Fibroblast of skin of left biceps (primary cell): ENCODE measurements at places on chromosomes 7 and 10.

- no peak for DNase-seq
These were observed 55.4 kb upstream of the IGFBP3 start for GRCh38 chr7:45976485-45976856.

DNA sequence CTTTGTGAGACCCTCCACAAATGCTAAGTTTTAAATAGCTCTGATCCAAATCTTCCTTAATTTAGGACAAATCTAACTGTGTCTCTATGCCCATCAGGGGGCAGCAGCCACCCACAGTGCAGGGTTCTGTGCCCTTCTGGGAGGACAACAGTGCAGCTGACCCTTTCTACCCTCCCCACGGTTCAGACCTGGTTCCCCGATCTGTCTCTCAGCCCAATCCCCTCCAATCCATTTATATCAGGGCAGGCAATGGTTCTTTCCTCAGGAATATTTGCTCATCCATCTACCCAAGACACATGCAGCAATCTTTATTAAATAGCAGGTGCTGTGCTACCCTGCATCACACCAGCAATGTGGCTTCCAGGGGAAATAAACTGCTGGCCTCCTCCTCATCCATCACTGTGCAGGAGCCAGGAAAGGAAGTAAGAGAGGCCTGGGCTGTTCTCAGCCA, 4.0 kb upstream of the RBM28 start:
- no peak for DNase-seq

DNA sequence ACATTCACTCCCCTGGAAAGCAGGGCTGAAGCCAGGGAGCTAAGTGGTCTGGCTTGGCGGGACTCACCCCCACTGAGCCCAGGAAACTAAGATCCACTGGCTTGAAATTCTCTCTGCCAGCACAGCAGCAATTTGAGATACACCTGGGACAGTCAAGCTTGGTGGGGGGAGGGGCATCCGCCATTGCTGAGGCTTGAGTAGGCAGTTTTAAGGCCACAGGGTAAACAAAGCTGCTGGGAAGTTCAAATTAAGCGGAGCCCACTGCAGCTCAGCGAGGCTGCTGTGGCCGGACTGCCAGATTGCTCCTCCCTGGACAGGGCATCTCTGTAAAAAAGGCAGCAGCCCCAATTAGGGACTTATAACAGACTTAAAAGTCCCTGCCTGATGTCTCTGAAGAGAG, 108.2 kb upstream of the FAM13C start:
- DNase-seq, result no peak

- no peak for DNase-seq
These were observed 2.2 kb downstream of the TRIL start for GRCh38 chr7:28955718-28956607.

- no peak for DNase-seq
These were observed 19.6 kb downstream of the SEMA3E start for GRCh38 chr7:83629117-83629880.

DNA sequence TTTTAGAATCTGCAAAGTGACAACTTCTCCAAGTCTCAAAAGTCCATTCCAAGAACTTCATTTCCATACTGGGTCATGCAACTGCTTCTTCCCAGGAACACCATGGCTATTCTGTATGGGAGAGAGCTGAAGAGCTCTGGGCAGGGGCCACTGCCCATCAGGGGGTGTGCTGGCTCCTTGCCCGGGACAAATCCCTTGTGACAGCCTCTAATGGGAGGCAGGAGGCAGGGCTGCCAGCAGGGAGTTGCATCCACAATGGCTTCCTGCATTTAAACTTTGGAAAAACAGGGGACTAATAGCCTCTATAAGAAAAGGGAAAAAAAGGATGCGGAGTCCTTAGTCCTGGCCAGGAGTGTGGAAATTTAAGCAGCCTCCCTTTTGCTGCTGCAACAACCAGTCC, 18.4 kb upstream of the FRMD4A start:
- no peak for DNase-seq

- no peak for DNase-seq
These were observed 173.6 kb upstream of the PRSS58 start for GRCh38 chr7:142431491-142431890.

- no peak for DNase-seq
These were observed 100.3 kb upstream of the C10orf90 start for GRCh38 chr10:126770809-126771208.

GRCh38 chr7:85392326-85392725, 205.5 kb upstream of the SEMA3D start:
- no peak for DNase-seq

DNA sequence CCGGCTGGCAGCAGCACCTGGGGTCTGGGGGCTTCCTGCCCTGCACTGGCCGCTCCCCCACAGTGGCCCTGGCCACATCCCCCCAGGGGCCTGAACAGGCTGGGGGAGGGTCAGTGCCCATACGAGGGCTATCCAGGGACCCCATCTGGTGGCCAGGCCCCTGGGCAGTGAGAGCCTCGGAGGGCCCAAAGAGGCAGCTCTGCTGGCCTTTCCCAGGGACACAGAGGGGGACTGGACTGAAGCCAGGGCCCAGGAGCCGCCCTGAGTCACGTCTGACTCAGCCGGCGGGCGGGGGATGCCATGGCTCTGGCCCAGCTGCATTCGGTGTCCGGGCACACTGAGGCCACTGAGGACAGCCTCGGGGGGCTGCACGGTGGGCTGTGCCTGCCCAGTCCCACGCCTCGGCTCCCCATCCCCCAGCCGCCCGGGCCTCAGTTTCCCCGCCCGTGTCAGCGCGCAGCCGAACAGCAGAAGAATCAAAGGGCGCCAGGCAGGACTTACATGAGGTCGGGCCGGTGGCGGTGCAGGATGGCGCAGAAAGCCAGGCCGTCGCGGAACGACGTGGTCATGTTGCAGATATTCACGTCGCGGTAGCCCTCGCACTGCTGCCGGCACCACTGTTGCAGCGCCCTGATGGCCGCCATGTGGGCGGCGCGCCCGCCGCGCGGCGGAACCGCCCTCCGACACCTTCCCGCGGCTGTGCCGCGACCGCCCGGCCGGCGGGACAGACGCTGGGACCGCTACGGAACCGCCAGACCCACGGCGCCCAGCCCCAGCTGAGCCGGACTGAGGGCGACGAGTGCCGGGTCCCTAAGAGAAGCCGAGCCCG, at the start of gene MICALL2:
MICALL2 (minus strand) TSS at position 788 of the 829 bp plus-strand sequence; CDS start at position 644, 144 bp downstream.
- DNase-seq, result peak; percentile 44

DNA sequence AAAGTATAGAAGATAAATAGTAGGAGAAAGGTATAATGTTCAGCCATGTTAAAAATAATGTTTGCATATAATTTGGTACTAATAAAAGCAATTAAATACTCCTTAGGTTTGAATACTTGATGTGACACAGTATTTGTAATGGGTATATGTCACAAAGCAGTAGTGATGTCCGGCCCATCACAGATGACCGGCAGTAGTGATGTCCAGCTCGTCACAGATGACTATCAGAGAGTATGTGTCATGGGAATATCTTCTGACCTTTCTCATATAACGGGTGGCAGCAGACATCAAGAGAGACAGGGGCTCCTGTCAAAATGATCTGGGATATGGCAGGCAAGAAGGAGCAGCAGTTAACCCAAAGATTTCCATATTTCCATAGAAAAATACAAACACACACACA, 477.4 kb upstream of the KLF6 start:
- no peak for DNase-seq

- no peak for DNase-seq
These were observed 56.2 kb downstream of the HK1 start for GRCh38 chr10:69334302-69335062.

GRCh38 chr7:127995881-127996215, 35.4 kb downstream of the LRRC4 start:
- no peak for DNase-seq

GRCh38 chr10:17599089-17599488, 18.1 kb downstream of the HACD1 start:
- DNase-seq, result no peak

DNA sequence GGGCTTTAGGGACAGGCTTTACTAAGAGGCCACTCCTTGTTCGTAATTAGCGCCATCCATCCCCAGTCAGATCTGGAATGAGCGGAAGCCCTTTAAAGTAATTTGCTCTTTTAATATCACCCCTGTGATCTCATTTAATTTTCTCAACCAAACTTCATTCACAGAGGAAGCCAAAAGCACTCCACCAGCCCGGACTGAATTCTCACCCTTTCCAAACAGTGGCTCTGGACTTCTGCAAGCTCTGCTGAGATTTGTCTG, 43.1 kb downstream of the UNC5B start:
- DNase-seq, result no peak

DNA sequence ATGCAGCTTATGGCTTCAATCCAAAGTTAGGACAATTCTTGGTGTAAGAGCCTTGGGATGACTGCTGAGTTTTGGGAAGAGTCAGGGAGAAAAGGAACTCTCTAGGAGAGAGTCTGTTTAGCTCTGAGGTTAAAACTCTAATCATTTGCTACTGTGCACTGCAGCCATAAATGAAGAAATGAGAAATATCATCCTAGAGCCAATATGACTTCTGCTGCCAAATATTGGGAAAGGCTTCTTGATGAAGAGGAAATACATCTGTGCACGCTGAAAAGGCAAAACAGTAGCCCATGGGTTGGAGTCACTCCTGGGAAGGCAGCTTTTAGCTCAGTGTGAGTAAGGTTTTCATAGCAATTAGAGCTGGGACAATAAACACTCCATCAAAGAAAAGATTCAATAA, 308.8 kb downstream of the SFMBT2 start:
- DNase-seq, result no peak

- DNase-seq, result no peak
These were observed 52.2 kb downstream of the ZNF467 start for GRCh38 chr7:149721084-149721601.

GRCh38 chr7:121212036-121212435, 116.8 kb upstream of the WNT16 start:
- no peak for DNase-seq

GRCh38 chr10:124032971-124033886, 60.2 kb downstream of the CHST15 start:
- peak; percentile 8 for DNase-seq

GRCh38 chr7:140640060-140640637, 464 bp downstream of the DENND2A start:
- no peak for DNase-seq

DNA sequence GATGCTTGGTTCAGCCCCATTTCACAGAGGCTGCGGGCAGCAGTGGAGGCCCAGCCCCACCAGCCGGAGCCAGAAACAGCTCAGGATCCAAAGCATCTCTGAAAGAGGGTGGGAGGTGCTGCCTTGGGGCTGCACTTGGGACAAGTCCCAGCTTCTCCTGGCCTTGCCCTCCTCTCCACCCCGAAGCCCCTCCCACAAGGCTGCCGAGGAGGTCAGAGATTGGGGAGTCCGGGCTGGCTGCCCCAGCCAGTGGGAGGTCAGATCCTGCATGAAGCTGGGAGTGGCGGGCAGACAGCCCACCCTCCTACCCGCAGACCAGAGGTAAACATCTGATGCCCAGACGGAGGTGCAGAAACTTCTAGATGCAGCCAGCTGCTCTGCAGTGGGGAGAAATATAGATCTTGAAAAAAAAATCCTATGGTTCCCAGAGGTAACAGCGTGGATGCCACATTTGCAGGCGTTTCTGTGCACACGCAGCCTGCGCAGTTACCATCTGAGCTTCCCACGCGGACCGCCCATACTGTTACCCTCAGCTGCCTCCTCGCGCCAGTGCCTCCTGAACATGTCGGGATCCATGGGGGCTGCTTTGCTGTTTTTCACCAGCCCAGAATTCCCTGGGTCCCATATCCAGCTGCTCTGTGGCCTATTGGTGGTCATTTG, 36.9 kb upstream of the GNA12 start:
- DNase-seq, result no peak

- no peak for DNase-seq
These were observed 115.7 kb downstream of the MAD1L1 start for GRCh38 chr7:2116989-2117591.

- DNase-seq, result no peak
These were observed 38.3 kb downstream of the JAKMIP3 start for GRCh38 chr10:132104062-132104461.

DNA sequence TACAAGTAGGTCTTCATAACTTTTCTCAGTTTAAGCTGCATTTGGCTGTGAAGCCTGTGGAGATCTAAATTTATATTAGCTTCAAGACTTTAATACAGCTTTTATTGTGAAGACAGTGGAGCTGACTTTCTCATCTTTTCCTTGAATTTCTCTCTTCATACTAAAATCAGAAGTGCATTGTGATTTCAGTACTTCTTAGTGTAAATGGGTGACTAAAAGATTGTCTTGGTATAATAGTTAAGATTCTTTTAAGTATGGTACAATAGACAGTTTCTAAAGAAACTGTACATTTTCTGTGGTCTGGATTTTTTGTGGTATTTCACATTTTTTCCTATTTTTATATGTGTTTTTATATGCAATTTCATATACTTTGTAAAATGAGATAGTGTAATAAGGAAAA, 21.0 kb upstream of the DDX21 start:
- DNase-seq, result no peak

GRCh38 chr10:110208614-110209453, 1.4 kb downstream of the MXI1 start:
- peak; percentile 21 for DNase-seq

DNA sequence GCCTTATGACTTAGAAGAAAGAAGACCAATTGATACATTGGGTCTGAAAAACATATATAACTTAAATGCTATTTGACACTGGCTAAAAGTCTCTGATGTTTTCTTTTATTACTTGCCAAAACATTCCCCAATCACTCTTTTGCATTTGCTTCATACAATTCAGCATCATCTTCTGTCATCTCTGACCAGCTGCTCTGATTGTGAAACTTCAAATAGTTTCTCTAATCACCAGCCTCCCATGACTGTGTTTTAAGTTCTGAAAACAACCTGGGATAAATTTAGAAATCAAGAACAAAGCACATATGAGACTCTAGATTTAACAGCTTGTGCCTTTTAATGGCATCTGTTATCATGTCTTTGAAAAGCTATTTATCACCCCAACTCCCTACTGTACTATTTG, 208.4 kb upstream of the KCND2 start:
- DNase-seq, result no peak

- no peak for DNase-seq
These were observed 5.6 kb downstream of the FAM241B start for GRCh38 chr10:69635428-69636272.

DNA sequence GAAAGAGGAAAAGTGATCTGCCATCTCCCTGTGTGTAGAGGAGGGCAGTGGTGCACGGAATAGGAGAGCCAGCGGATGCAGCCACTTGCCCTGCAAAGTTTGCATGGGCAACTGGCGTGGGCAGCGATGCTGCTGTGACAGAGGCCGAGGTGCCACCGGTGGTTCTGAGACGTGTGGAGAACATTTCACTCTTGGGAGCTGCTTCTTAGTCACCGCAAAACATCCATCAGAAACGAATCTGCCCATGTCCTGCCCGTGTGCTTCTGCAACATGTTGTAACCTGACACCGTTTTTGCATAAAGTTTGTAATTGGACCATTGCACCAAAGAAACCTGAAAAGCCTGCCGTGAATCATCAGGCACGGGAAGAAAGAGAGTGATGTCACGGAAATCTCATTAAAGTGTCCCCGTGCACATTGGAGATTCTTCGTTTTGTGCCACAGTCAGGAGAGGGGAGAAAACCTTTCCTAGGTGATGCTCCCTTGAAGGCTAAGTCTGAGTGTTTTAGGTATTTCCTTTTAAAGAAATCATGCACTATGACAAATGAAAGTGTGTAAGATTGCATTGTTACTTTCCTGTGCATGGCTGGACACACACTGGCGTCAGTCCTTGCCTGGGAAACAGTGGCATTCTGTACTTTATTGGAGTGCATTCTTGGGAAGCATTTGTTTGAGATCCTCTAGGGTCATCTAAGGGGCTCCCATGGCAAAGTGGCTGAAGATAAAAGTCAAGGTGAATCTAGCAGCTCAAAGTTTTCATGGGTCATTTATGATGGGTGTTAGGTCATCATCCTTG, 302.6 kb downstream of the KLF6 start:
- no peak for DNase-seq

GRCh38 chr10:62690703-62691102, 113.8 kb upstream of the ADO start:
- no peak for DNase-seq
